ENCODE measurements at places on chromosomes 12 and 14.

- no peak for DNase-seq
Measured at GRCh38 chr12:96044017-96044942, 8.9 kb upstream of the LTA4H start.

- no peak for DNase-seq
Measured at GRCh38 chr14:90442388-90442787, 45.6 kb downstream of the CALM1 start.

- peak; percentile 24 for DNase-seq
Measured at GRCh38 chr14:71776471-71777360, 155.5 kb upstream of the RGS6 start.

- DNase-seq, result peak; percentile 84
Measured at GRCh38 chr12:48795550-48796455, 6.9 kb upstream of the ADCY6 start.

DNA sequence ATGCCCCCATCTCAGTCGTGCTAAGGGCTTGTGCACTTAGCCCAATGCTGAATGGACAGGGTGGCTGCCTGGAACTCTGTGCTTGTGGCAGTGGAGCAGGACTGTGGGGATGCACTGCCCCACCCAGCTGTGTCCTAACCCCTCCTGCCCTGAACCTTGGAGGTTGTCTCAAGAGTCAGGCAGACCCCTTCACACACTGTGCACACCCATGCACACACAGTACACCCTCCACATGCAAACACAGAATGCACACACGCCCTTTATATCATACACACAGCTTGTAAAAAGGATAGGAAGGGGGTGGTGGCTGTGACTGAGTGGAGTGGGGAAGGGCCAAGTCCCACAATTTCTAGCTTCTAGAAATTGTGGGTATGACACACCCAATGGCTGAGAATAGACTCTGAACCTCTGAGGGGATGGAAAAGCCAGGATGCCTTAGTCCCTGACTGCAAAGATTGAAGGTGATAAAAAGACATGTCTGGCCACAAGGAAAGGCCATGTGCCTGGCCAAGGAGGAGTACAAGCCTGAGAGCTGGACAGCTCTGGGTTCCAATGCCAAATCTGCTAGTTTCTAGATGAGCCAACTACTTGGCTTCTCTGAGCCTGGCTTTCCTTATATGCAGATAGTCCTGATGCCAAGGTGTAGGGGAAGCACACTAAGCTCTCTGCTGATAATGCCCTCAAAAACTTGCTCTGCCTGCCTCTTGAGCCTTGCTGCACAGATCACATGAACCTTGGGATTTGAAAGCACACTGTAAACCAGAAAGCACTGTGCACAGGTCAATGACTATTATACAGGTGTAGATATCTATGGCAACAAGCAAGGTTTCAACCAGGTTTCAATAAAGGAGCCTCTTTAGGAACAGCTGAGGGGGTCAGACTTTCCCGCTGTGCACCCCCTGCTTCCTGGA lies 8.4 kb downstream of the KRT8 start:
- no peak for DNase-seq

- DNase-seq, result peak; percentile 23
Measured at GRCh38 chr12:106238146-106238545, 9.7 kb downstream of the CKAP4 start.

DNA sequence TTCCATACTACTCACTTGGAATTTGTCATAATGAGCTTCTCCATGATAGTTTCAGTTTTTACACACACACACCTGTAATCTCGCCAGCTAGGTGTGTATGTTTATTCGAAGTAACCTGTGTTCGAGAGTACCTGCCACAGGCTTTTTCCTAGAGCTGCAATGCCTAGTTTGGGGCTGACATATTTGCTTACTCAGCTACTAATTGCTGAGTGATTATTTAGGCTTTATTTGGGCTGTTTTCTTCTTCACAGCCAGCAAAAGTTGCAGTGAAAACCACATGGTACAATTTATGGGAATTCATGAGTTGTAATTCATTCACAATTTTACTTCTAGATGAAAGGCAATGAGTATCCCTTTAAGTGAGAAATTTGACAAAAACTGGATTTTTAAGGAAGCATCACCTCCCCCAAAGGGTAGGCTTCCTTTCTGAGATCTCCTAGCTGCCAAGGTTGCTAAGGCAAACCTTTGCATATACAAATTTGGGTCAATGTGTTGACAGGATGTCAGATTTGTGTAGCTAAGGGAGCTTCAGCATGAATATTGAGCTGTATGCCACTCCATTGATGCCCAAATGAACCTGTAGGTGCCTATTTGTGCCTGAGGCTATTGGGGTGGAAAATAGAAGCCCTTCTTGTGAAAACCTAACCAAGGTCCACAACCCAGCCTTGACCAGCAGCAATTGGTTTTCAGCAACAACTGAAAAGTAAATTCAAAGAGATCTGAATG lies 108.7 kb upstream of the OTX2 start:
- no peak for DNase-seq

DNA sequence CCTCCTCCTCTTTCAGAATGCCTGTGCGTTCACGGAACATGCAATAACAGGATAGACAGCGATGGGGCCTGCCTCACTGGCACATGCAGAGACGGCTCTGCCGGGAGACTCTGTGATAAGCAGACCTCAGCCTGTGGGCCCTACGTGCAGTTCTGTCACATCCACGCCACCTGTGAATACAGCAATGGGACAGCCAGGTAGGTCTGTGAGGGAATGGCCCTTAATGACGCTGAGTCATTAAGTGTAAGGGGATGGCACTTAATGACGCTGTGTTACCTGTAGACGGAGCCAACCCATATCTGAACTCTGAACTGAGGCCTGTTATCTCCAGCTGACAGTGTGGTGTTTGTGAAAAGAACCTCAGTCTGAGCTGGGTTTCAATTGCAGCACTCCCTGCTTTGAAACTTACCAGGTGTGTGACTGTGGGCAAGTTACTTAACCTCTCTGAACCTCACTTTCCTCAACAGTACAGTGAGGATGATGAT lies 86.9 kb downstream of the STAB2 start:
- DNase-seq, result no peak

DNA sequence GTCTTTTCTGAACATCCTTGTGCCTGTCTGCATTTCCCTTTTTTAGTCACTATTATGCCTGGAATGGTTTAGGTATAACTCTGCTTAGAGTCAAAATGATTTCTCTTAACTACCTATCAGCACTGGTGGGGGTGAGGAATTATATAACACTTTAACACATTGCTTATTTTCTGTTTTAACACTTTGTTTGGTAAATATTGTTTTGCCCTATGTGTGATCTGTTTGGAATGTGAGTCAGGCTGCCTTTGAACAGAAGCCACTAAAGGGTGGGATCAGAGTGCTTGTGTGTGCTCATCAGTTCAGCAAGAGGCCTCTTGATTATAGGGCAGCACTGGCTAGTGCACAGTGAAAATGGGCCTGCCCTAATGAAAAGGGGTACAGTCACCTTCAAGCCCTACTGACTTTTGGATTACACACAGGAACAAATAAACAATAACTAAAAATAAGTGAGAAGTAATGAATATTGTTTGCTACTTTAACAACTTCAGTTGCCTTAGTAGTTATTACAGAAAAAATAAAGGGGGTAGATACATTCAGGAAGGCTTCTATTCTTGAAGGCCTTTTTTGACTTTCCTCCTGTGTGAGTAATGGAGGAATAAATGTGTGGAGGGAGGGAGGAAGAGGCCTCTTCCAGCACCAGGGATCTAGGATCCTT lies 23.2 kb downstream of the NGDN start:
- no peak for DNase-seq

- peak; percentile 90 for DNase-seq
Measured at GRCh38 chr12:54390668-54391551, 6.4 kb upstream of the ZNF385A start.

- DNase-seq, result no peak
Measured at GRCh38 chr14:67345583-67345982, 14.0 kb downstream of the ATP6V1D start.

GRCh38 chr12:454833-455232 lies 4.9 kb upstream of the B4GALNT3 start:
- DNase-seq, result no peak

- no peak for DNase-seq
Measured at GRCh38 chr14:54105898-54106297, 149.3 kb upstream of the BMP4 start.

- DNase-seq, result no peak
Measured at GRCh38 chr12:107632246-107632645, 53.4 kb upstream of the PWP1 start.

DNA sequence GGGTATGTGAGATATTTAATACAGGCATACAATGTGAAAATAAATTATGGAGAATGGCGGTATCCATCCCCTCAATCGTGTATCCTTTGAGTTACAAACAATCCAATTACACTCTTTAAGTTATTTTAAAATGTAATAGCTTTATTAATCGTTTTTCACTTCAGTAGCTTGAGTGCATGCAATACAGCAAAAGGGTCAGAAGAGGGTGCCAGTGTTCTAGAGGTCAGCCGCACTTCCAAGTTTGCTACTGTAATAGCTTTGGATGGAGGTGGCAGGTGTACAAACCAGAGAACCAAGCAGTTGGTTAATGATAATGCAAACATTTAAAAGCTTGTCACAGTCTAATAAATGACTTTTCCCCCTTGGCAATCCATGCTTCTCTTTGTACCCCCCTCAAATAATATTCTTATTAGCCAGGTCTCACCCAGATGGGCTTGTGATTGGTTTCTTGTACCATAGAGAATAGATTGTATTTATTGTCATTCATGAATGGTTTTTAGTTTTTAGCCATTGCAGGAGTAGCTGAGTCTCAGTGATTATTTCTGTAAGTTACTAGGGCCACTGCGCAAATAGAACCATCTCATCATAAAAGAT lies 127.0 kb downstream of the ERC1 start:
- peak; percentile 76 for DNase-seq

DNA sequence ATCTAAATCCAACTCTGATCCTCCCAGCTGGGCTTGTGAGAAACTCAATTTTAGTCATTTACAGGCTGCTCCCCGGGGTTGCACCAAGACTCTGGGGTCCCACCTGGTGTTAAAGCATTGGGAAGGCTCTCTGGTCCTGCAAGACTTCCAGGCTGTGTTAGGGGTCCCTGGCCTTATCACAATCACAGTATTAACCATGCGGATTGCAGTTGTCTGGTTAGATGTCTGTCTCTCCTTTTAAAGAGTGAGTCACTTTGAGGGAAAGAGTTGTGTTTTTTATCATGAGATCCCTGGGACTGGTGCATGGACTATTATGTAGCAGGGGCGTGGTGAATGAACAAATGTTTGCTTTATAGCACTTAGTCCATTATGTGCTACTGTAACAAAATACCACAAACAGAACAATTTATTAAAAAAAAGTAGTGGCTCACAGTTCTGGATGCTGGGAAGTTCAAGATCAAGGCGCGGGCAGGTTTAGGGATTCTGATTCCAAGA lies 531.4 kb downstream of the FUT8 start:
- DNase-seq, result no peak

GRCh38 chr12:74732826-74733225 lies 195.2 kb downstream of the ATXN7L3B start:
- DNase-seq, result peak; percentile 13

DNA sequence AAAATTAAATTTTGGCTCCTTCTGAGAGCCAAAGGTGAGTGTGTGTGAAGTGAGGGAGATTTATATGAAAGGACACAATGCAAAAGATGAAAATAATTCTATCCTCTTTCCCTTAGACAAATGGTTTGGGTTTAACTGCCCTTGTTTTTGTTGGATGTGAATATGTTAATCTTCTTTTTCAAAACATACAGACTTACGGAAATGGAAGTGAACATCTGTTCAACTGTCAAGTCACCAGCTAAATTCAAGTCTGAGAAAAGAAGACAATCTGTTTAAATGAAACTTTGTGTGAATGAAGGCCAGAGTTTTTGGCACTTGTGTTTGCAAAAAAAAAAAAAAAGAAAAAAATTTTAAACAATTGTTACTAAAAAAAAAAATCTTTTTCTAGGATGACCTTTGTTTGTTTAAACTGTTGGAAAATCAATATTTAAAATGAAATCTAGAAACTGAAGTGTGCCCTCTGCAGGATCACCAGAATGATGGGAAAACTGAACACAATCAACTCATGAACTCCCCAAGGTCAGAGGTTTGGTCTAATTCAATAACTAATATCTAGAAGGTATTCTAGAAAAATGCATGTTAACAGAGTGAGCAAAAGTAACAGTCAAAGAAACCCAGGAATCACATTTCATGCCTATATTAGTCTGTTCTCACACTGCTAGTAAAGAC lies 448.8 kb downstream of the FLRT2 start:
- no peak for DNase-seq

DNA sequence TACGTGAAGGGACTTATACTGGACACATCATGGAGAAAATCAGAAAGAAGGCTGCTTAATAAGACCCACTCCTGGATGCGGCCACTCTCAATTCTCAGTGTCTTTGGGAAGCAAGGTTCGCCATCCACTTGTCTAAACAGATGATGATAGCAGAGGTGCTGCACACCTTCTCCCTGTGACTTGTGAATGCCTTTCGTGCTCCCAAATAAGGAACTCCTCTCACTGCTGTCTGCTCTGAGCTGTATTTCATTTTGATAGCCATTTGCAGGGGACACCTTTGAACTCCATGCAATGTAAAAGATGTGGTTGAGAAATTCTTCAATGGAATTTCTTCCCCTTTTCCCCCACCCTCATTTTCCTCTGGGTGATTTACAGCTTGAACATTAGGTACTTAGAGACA lies 11.6 kb downstream of the RMST start:
- DNase-seq, result no peak

DNA sequence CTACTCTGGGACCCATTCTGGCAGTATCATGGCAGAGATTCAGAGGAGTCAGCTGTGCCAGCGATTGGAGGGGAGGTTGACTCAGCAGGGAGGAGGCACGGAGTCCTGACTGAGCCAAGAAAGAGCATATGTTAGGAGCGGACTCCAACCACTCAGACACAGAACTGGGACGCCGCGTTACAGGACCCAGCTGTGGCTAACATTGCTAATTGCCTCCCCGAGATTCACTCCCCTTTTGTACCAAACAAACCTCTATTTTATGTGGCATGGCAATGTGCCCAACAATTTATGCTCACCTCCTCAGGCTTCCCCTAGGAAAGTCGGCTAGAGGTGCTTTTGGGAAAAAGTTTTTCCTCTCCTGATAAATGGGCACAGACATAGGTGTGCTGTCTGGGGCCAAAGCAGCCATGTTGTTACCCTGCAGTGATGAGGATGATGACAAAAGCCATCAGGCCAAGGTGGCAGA lies 15.2 kb upstream of the CLIP1 start:
- no peak for DNase-seq

- no peak for DNase-seq
Measured at GRCh38 chr14:79177106-79177505, 1006.9 kb downstream of the NRXN3 start.

DNA sequence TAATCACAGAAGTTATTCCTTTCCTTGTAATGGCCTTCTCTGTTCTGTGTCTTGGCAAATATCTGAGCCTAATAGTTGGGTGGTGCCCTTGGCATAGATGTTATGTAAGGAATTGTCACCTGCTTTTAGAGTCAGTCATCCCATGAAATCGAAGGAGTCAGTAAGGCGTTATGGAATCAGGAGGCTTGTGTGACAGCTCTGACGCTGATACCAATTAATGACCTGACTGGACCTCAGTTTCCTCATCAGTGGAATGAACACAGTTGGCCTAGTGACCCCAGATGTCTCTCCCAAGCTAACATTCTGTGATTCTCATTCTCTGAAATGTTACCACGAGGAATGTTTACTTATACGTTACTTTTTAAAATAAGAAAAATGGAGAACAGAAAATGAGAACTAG lies 32.1 kb downstream of the TXNRD1 start:
- DNase-seq, result no peak
